ENCODE measurements at places on chromosomes 13 and 19. TPM values are rescaled to one million over a fixed set of nuclear protein-coding genes. Genes with fewer than 3 reads are reported as not detected.

GRCh38 chr13:109243311-109243951, 543.0 kb downstream of the IRS2 start:
- DNase-seq: peak; percentile 33

- DNase-seq: no peak
Observed at GRCh38 chr13:29361716-29362115, 233.8 kb downstream of the SLC7A1 start.

DNA sequence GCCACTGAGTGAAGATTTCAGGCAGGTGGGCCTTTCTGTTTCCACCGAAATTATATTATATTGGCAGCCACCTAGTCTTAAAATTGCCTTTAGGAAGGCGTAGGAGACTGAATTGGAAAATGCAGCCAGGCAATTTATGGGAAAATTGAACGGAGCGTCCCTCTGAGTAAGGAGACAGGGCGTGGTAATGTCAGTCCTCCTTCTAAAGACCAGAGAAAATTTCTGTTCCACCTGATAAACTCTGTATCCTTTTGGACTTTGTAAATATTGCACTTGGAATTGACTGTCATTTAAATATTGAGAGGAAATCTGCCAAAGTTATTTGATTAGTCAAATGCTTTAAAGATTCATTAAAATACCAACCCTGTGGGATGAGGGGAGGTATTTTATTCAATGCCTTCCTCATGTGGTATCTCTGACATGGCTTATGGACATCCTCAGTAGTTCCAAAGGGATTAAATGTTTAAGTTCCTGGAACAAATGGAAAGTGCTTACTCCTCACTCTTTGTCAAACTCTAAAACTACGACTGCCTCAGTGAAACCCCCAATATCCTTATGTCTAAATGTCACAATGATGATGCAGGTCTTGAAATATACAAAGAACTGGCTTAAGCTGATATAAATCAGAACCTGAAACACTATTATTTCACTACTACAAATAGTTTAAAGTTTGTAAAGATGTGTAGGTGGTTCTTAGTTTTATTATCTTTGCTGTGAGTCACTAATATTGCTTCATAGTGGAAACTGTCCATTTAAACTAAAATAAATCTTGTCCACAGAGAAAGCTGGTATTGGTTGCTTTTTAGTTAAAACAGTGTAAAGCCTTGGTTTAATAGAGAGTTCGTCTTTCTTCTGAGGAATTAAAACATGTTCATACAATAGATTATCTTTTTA, 203.2 kb downstream of the FGF14 start:
- DNase-seq: no peak

- DNase-seq: peak; percentile 33
Observed at GRCh38 chr13:51542346-51543242, 41.7 kb upstream of the WDFY2 start.

CA11 gene
- 17.5 TPM for polyA plus RNA-seq

TMEM255B gene
- polyA plus RNA-seq: 0.28 TPM

DNA sequence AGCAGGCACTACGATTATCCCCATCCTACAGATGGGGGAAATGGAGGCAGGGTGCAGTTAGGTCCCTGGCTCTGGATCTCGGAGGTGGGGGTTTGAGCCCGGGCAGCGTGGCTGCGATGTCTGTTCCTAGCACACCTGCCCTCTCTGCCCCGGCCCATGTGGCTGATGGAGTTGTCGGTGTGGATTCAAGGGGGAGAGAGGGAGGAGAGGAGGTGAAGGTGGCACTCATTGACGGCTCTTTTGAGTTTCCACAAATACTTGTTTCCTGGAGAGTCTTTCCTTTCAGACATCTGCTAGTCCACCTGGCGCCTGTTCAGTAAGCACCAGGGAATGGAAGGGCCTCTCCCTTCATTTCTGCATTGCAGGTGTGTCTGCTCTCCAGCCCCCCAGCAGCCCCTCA, 69.9 kb downstream of the ARHGEF18 start:
- no peak for DNase-seq

DNA sequence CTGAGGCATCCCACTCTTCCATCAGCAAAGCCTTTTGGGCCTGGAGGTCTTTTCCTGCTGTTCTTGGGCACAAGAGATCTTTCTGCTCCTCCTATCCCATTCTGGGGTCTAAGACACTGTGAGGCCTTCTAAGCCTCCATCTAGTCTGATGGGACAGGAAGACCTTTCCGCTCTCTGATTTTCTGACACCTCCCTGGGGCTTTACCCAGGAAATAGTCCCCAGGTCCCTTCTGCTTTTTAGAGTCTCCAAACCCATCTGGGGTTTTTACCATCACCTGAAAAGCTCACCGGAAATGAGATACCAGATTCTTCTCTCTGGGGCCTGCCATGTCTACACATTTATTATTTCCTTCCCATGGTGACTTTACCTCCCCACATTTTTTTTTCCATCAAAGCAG, 21.1 kb downstream of the CLEC17A start:
- no peak for DNase-seq

- DNase-seq: no peak
Observed at GRCh38 chr13:111361046-111361872, 40.8 kb downstream of the TEX29 start.

DNA sequence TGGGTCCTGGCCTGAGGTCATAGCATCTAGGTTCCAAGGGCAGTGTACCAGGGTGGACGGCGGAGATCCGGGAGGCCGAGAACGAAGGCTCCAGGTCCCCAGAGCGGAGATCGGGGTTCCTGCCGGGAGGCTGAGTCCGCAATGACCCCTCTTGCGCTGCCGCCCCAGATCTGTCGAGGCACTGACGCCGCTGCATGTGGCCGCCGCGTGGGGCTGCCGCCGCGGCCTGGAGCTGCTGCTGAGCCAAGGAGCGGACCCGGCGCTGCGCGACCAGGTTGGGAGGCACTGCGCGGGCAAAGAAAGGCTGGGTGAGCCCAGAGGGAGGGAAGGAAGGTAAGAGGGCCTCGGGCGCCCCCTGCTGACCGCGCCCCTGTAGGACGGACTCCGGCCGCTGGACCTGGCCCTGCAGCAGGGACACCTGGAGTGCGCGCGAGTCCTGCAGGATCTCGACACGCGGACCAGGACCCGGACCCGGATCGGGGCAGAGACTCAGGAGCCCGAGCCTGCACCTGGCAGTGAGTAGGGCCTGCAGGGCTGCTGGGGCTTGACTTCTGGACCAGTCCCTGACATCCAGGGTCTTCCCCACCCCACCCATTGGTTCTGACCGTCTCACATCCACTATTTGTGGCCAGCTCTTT, 906 bp downstream of the ANKLE1 start:
- DNase-seq: peak; percentile 64

DNA sequence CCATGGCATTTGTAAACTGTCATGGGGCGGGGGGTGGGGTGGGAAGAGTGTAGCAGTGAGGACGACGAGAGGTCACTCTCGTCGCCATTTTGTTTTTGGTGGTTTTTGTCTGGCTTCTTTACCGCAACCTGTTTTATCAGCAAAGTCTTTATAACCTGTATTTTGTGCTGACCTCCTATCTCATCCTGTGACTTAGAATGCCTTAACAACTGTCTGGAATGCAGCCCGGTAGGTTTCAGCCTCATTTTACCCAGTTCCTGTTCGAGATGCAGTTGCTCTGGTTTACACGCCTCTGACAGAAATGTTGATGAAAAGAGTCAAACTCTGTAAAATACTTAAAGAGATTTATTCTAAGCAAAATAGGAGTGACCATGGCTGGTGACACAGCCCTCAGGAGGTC, 852.0 kb downstream of the DACH1 start:
- no peak for DNase-seq

- DNase-seq: no peak
Observed at GRCh38 chr19:8576273-8576993, 809 bp downstream of the MYO1F start.

DNA sequence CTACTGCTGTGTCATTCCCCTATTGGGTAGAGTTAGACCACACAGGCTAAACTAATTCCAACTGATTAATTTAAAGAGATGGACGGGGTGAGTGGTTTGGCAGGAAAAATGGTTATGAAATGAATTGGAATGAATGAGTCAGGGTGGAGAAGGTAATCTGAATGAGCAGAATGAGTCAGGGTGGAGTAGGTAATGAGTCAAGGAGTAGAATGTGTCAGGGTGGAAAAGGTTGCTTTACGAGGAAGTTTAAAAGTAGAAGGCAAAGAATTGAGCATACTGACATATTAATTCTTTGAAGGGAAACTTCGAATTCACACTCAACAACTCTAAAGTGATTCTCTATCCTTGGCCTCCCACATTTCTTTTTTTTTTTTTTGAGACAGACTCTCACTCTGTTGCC, 12.7 kb upstream of the ZNF121 start:
- DNase-seq: no peak

DNA sequence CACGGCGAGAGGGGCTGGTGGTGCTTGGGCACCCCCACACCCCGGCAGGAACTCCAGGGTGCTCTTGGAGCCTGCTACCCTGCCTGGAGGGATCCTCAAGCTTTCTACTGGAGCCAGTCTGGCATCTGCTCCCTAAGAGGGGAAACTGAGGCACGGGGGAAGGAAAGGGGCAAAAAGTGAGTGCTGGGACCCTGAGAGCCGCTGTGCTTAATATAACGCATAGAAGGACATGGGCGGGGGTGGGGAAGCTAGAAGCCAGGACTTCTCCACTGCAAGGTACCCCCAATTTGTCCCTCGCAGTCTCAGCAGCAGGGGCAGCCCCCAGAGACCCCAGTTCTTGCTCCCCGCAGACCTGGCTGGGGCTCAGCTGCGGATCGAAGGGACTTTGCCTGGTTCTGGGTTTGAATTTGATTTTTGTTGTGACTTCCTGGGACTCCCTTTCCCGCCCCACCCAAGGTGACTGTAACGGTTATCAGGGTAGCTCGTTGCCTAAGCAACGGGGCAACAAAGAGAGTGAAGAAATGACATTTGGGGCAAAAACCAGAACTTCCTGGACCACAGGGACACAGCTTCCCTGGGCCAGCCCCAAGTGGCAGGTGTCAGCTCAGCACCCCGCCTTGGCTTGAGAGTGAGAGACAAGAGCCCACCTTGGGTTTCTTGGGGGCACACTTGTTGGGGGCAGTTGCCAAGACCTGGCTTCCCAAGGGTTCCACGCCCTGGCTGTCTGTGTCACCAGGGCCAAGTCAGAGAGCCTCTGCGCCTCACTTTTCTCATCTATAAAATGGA, 638 bp downstream of the ADGRE5 start:
- DNase-seq: no peak

- DNase-seq: no peak
Observed at GRCh38 chr13:76969488-76970365, 21.4 kb downstream of the ACOD1 start.

DNA sequence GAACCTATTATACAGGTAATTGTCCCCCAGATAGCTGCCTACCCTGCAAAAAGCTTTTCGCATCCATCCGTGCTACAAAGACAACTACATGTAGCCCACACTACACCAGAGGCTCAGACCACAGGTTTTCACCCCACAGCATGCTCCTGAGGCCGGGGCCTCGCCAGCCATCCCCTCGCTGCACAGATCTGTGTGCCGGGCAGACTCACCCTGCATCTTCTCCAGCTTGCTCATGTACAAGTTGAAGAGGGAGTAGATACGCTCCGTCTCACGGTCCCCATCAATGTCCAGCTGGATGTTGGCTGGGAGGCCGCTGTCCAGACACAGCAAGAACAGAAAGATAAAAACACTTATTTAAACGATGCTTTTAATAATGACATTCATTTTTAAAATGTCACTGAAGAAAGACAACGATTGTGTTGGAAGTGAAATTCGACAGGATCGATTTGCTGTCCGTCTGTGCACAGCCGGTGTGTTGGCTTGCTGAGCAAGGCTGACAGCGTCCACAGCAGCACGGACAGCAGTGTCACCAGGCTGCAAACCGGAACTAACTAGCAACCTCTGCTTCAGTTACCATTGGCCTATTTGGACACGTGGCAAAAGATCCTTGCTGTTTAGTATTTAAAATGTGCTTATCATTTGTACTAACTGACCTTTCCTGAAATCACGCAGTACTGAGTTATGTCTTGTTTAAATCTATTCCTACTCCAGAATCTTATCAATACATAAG, 18.6 kb upstream of the C13orf46 start:
- no peak for DNase-seq

- DNase-seq: peak; percentile 89
Observed at GRCh38 chr19:10027158-10027997, 14.1 kb downstream of the RDH8 start.

C1QTNF9B gene
- not detected for polyA plus RNA-seq

- DNase-seq: peak; percentile 64
Observed at GRCh38 chr19:46753420-46754155, 7.3 kb upstream of the STRN4 start.

GRCh38 chr13:91702411-91702810, 304.0 kb downstream of the GPC5 start:
- no peak for DNase-seq

ZNF628 gene
- 4.7 TPM for polyA plus RNA-seq

DNA sequence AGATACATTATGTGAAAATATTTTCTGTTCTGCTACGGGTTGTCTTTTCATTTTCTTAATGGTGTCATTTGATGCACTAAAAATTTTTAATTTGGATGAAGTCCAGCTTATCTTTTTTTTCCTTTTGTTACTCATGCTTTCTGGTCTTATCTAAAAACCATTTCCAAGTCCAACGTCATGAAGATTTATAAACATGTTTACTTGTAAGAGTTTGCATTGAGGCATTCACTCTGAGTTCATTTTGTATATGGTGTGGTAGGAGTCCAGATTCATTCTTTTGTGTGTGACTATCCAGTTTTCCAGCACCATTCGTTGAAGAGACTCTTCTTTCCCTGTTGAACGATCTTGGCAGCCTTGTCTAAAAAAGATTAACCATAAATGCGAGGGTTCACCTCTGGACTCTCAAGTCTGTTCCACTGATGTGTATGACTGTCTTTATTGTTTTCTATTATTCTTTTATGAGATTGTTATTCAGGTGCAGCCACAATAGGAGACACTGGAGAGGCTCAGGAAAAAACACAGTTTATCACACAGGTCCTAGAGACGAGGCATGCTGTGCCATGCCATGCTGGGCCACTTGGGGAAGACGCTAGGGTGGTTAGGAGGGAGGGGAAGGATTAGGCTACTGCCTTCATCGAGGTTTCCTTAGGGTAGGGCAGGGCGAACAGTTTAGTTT, 35.0 kb downstream of the NAA16 start:
- DNase-seq: no peak

- DNase-seq: no peak
Observed at GRCh38 chr19:53812335-53812734, 11.8 kb downstream of the NLRP12 start.

OR4F17 gene
- polyA plus RNA-seq: not detected

- peak; percentile 90 for DNase-seq
Observed at GRCh38 chr19:55156202-55157063, 1.1 kb downstream of the TNNI3 start.

- DNase-seq: no peak
Observed at GRCh38 chr13:110716247-110716515, 2.7 kb downstream of the ING1 start.
